Activated CD8-positive, alpha-beta memory T cell treated with anti-CD3 and anti-CD28 coated beads, Interleukin-2, amount 10 ng/mL, durations not matched to agents 7 days and 5 days (primary cell): ENCODE measurements at places on chromosomes 7 and 10.

GRCh38 chr7:152340161-152340560, 95.6 kb downstream of the KMT2C start:
- no peak for DNase-seq

DNA sequence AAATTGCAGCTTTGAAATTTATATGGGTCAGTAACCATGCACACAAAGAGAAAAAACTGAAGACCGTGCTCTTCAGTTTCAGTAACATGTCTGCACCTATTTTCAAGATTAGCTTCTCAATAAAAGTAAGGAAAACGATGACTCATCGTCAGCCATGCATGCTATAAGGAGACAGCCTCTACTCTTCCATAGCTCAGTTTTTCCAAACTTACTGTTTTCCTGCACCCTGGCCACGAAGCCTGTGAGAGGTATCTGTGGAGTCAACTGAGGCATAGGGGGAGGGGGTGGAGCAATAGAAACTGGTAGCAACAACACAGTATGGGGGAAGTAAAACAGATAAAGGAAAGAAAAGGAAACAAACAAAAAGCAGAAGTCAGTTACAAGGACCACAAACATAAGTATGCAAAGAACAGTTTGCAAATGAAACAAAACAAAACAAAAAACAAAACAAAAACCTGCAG, 58.0 kb downstream of the PDSS1 start:
- no peak for DNase-seq

GRCh38 chr10:110151971-110152370, 55.4 kb upstream of the MXI1 start:
- no peak for DNase-seq

GRCh38 chr10:89114846-89115625, 92.1 kb downstream of the CH25H start:
- DNase-seq: no peak

GRCh38 chr7:47940088-47941013, 7.9 kb downstream of the PKD1L1 start:
- DNase-seq: no peak

DNA sequence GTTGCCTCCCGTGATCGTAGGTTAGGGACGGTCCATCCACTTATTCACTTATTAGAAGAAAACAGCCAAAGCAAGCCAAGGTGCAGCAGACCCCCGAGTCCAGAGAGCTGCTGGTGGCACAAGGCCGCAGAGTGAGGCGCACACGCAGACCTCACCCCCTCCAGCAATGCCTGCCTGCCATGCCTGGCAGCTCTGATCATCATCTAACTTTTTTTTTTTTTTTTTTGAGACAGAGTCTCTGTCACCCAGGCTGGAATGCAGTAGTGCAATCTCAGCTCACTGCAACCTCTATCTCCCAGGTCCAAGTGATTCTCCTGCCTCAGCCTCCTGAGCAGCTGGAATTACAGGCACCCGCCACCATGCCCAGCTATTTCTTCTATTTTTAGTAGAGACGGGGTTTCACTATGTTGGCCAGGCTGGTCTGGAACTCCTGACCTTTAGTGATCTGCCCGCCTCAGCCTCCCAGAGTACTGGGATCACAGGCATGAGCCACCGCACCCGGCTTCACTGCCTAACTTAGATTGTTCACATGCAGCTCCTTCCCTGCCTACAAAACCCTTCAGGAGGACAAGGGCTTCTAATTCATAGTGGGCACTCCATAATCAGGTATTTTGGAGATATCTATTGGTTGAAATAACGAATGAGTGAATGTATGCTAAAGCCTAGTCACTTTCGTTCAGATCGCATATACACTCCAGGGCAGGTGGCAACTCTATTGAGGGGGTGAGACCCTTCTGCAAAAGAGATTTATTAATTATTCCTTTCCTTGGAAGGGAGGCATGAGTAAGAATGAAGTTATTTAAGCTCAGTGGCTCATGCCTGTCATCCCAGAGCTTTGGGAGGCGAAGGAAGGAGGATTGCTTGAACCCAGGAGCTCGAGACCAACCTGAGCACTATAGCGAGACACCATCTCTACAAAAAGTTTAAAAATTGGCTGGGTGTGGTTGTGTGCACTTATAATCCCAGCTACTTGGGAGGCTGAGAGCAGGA, 15.9 kb downstream of the TRIM56 start:
- DNase-seq: no peak

DNA sequence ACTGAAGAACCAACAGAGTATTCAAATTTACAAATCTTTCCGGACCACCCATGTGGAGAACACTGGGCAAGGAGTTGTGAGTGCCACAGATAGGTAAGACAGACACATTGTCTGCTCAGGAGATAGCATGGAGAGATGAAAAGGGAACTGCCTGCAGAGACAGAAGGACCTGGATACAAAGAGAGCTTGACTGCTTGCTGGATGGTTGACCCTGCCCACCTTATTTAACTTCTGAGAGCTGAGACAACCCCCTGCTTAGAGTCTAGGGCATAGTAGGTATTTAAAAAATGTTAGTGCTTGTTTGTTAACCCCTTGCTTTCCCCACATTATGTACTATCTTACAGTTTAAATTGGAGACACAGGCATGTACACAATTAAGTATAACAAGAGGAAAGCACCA, 314.1 kb downstream of the THSD7A start:
- DNase-seq: no peak

DNA sequence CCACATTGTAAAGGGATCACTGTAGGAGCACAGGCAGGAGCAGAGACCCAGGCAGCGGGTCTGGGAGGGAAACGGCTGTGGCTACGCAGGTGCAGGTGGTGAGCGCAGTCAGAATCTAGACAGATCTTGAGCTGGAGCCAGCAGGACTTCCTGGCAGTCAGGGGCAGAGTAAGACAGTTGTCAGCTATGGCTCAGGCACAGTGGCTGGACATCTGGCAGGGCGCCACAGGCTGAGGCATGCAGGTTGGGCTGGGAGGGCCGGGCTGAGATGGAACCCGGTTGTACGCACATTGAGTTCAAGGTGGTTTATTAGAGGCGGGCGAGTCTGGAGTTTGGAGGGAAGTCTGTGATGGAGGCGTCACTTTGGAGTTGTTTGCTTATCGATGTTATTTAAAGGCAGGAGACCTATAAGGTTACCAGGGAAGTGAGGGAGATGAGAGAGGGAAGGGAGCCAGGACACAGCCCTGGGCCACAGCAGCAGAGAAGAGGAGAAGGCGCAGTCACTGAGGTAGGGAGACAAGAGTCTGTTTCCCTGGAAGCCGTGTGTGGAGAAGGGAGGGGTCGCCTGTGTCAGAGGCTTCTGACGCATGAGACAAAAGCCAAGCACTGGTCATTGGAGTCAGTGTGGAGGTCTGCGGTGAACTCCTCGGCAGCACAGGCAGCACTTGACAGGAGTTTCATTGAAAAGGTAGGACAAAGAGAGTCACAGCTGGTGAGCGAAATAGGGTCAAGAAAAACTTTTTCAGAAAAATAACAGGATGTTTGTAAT, 73.8 kb downstream of the LANCL2 start:
- no peak for DNase-seq
